Activated T-helper 2 cell treated with anti-CD3 and anti-CD28 coated beads, Interferon-gamma antibody, Interleukin-2, Interleukin-4, amounts not matched to agents 10 μg/mL and 5 μg/mL and 100 μg/mL, durations not matched to agents 14 hours and 24 hours and 36 hours (primary cell): ENCODE measurements at places on chromosomes 2 and 18.

DNA sequence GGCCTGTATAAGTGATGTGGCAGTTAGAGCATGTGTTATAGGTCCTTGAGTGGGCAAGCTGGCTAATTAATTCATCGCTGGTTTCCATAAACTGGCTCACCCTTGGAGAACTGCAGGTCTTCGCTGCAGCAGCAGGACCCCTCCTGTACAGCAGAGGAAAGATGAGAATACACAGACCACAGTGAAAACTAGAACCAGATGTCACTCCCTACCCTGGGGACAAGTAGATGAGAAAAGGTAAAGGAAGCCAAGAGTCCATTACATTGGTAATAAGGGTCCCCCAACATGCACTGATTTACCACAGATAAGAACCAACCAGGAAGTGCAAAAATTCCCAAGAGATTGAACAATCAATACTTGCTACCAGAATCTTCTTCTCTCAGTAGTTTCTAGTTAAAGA is 415.6 kb upstream of the LYPD1 start:
- no peaks in the 10 kb centered on the region for H3K27me3 ChIP-seq
- H3K36me3 ChIP-seq, result no peaks in the 10 kb centered on the region
- no peak for DNase-seq
- H3K4me1 ChIP-seq, result no peaks in the 10 kb centered on the region
- no peak overlapping the region for H3K27ac ChIP-seq

DNA sequence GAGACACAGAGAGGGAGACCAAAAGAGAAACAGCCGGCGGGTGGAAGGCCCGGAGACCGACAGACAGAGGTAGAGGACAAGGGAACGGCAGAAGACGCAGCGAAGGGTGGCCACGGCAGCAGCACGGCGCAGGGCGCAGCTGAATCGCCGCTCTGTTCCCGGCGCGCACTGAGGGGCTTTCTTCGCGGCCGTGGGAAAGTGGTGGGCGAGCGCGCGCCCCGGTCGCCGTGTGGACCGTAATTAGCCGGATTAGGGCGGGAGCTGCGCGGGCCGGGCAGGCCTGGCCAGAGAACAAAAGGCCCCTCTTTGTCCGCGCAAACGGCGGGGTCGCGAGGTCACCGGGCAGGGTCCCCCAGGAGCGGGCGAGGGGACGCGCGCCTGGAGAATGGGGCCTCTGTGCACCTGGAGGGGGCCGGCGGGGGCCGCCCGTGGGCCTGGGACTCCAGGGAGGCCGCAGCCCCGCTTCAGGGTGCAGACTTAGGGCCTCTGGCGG is 158.3 kb downstream of the ZFP36L2 start:
- no peaks in the 10 kb centered on the region for H3K27me3 ChIP-seq
- no peak overlapping the region for H3K4me3 ChIP-seq
- no peaks in the 10 kb centered on the region for H3K4me1 ChIP-seq
- no peak overlapping the region for H3K27ac ChIP-seq
- peaks cover 9% of the 10 kb centered on the region for H3K36me3 ChIP-seq
- no peak for DNase-seq

- no peak overlapping the region for H3K27ac ChIP-seq
- H3K36me3 ChIP-seq, result peaks cover 69% of the 10 kb centered on the region
- no peak for DNase-seq
- H3K4me3 ChIP-seq, result no peak overlapping the region
These were observed 23.7 kb downstream of the ELMOD3 start for GRCh38 chr2:85378257-85378656.

DNA sequence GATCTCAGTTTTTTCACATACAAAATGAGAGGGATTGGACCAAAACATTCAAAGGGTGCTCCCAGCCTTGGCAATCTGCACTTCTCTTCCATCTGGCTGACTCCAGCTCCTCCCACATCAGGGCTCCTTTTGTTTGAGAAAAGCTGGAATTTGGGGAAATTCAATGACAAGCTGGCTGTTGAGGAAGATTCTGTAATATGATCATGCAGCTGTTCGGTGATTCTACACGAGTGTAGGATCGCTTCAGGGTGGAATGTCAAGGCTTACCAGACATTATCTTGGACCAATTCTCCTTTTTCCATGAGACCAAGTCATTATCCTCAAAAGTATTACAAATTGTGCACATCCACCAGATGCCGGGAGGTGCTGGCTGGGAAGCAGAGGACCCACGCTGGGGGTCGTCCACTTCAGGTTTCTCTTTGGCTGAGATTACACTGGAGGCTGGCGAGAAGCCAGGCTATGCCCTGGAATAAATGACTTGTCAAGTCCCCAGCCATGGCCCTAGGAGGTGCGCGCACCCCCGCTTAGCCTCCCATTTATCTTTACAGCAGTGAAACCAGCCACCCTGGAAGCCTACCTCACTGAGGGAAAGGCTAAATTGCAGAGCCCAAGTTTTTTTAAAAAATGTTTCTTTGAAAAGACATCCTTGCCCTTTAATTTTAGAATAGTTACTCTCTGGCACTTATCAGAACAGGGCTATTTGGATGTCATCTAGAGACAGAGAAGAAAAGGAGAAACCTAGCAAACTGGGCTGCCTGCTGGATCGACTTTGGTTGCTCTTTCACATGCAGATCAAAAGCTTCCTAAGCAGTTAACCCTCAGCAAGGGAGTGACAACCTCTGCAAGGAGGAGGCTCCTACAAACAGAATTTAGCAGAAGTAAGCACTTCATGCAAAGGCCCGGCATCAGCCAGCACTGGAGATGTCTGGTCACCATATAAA is 42.5 kb upstream of the LCLAT1 start:
- H3K4me3 ChIP-seq, result no peak overlapping the region
- H3K36me3 ChIP-seq, result no peaks in the 10 kb centered on the region
- H3K27me3 ChIP-seq, result peaks cover 3% of the 10 kb centered on the region
- H3K4me1 ChIP-seq, result peaks cover 14% of the 10 kb centered on the region
- H3K27ac ChIP-seq, result no peak overlapping the region

- H3K4me3 ChIP-seq, result no peak overlapping the region
- DNase-seq, result no peak
- no peak overlapping the region for H3K27ac ChIP-seq
- peaks cover 18% of the 10 kb centered on the region for H3K27me3 ChIP-seq
These were observed 2.3 kb upstream of the FHOD3 start for GRCh38 chr18:36295214-36295613.

DNA sequence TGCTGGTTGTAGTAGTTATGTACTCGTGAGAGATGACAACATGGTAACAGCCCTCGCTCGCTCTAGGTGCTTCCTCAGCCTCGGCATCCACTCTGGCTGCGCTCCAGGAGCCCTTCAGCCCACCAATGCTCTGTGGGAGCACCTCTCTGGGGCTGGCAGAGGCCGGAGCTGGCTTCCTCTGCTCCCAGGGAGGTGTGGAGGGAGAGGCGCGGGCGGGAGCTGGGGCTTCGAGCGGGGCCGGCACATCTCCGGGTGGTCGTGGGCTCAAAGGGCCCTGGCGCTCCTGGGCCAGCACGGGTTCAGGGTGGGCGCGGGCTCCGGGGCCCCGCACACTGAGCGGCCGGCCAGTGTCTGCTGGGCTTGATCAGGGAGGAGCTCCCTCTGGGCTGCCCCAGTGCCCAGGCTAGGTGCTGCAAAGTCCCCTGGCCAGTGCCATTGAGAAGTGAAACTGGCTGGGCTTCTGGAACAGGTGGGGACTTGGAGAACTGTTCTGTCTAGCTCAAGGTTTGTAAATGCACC is 1012.1 kb downstream of the CNTNAP5 start:
- H3K27ac ChIP-seq, result no peak overlapping the region
- no peaks in the 10 kb centered on the region for H3K27me3 ChIP-seq
- H3K36me3 ChIP-seq, result no peaks in the 10 kb centered on the region
- no peak for DNase-seq

DNA sequence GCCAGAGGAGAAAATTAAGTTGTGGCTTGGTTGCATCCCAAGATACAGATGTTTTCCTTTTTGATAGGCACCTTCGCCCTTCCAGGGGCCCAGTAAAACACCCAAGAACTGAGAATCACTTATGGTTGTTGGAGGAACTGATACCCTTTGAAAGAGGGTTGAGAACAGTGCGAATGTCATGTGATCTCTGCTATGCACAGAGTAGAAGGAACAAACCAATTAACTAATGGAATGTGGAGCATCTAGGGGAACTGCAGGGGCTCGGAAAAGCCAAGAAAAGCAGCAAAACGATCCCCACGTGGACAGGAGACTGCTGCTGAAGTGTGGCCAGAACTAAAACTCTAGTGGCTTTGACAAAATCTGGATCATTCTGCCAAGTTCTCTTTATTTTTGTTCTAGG is 58.8 kb downstream of the APOB start:
- no peak overlapping the region for H3K27ac ChIP-seq
- no peak overlapping the region for H3K4me3 ChIP-seq
- H3K36me3 ChIP-seq, result no peaks in the 10 kb centered on the region

DNA sequence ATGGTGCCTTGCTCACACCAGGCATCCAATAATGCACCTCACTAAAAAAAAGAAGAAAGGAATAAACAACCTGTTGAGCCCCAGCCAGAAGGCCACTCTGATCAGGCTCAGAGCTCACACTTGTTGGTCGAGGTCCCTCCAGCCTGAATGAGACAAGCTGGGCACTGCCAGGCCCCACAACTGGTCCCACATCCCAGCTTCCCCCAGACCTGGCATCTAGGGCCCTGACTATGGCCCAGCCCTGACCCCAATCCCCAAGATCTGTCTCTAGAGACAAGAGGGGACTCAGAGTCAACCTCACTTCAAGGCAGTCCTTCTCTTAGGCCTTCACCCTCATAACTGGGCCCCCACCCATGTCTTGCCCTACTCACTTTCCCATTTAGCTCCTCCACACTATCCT is 22.4 kb downstream of the TEX51 start:
- no peak overlapping the region for H3K27ac ChIP-seq
- H3K36me3 ChIP-seq, result no peaks in the 10 kb centered on the region
- DNase-seq, result no peak

GRCh38 chr2:172710584-172711047 is 25.0 kb upstream of the RAPGEF4 start:
- peaks cover 1% of the 10 kb centered on the region for H3K4me1 ChIP-seq
- no peaks in the 10 kb centered on the region for H3K36me3 ChIP-seq
- DNase-seq, result no peak
- peaks cover 24% of the 10 kb centered on the region for H3K27me3 ChIP-seq
- H3K27ac ChIP-seq, result no peak overlapping the region

- H3K27ac ChIP-seq, result no peak overlapping the region
- peaks cover 2% of the 10 kb centered on the region for H3K4me1 ChIP-seq
- H3K36me3 ChIP-seq, result peaks cover 7% of the 10 kb centered on the region
- H3K27me3 ChIP-seq, result peaks cover 66% of the 10 kb centered on the region
- DNase-seq, result no peak
These were observed 1.6 kb downstream of the LONRF2 start for GRCh38 chr2:100320547-100321178.

GRCh38 chr2:201059961-201060755 is 11.3 kb downstream of the HYCC2 start:
- peaks cover 32% of the 10 kb centered on the region for H3K36me3 ChIP-seq
- no peak for DNase-seq
- no peak overlapping the region for H3K27ac ChIP-seq
- H3K4me1 ChIP-seq, result peaks cover 21% of the 10 kb centered on the region

GRCh38 chr2:31212659-31213600 is 4.4 kb downstream of the CAPN14 start:
- H3K36me3 ChIP-seq, result no peaks in the 10 kb centered on the region
- no peak overlapping the region for H3K27ac ChIP-seq
- no peak overlapping the region for H3K4me3 ChIP-seq
- peaks cover 39% of the 10 kb centered on the region for H3K4me1 ChIP-seq
- H3K27me3 ChIP-seq, result no peaks in the 10 kb centered on the region

GRCh38 chr18:36179562-36180355 is 7.5 kb upstream of the MOCOS start:
- peaks cover 3% of the 10 kb centered on the region for H3K27me3 ChIP-seq
- DNase-seq, result no peak
- H3K27ac ChIP-seq, result no peak overlapping the region
- H3K36me3 ChIP-seq, result peaks cover 25% of the 10 kb centered on the region
- H3K4me1 ChIP-seq, result peaks cover 4% of the 10 kb centered on the region

- no peaks in the 10 kb centered on the region for H3K4me1 ChIP-seq
- H3K4me3 ChIP-seq, result no peak overlapping the region
- no peaks in the 10 kb centered on the region for H3K36me3 ChIP-seq
- H3K27me3 ChIP-seq, result no peaks in the 10 kb centered on the region
These were observed 95.7 kb upstream of the ARL4C start for GRCh38 chr2:234592541-234592940.

- H3K27me3 ChIP-seq, result peaks cover 12% of the 10 kb centered on the region
- H3K4me1 ChIP-seq, result no peaks in the 10 kb centered on the region
- no peaks in the 10 kb centered on the region for H3K36me3 ChIP-seq
- H3K4me3 ChIP-seq, result no peak overlapping the region
- DNase-seq, result no peak
These were observed 68.4 kb upstream of the BCL11A start for GRCh38 chr2:60621688-60622429.

DNA sequence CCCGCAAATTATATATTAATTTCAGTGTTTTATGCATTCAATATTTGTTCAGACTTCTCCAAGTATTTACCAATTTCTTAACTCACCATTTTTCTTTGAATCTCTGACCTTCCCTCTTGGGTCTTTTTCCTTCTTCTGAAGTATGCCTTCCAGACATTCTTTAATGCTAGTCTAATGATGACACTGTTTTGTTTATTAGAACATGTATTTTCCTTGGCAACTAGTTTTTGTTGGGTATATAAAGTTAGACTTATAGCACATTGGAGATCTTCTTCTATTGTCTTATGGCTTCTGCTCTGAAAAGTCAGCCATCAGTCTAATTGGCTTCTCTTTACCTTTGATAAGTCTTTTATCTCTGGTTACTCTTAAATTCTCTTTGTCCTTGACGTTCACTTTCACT is 423.2 kb upstream of the NRP2 start:
- peaks cover 16% of the 10 kb centered on the region for H3K27me3 ChIP-seq
- peaks cover 2% of the 10 kb centered on the region for H3K4me1 ChIP-seq
- no peak overlapping the region for H3K27ac ChIP-seq
- H3K4me3 ChIP-seq, result no peak overlapping the region
- DNase-seq, result no peak

GRCh38 chr2:101766871-101767739 is 69.6 kb downstream of the MAP4K4 start:
- no peaks in the 10 kb centered on the region for H3K27me3 ChIP-seq
- no peak overlapping the region for H3K4me3 ChIP-seq
- peaks cover 42% of the 10 kb centered on the region for H3K4me1 ChIP-seq
- H3K27ac ChIP-seq, result no peak overlapping the region
- no peaks in the 10 kb centered on the region for H3K36me3 ChIP-seq

GRCh38 chr2:105959357-105959756 is 214.6 kb downstream of the NCK2 start:
- H3K4me1 ChIP-seq, result peaks cover 11% of the 10 kb centered on the region
- no peak overlapping the region for H3K27ac ChIP-seq
- no peak for DNase-seq
- H3K36me3 ChIP-seq, result no peaks in the 10 kb centered on the region

GRCh38 chr2:109285244-109285651 is 156.2 kb downstream of the SH3RF3 start:
- H3K27me3 ChIP-seq, result peaks cover 8% of the 10 kb centered on the region
- no peak overlapping the region for H3K27ac ChIP-seq

GRCh38 chr2:2851806-2852777 is 521.0 kb upstream of the MYT1L start:
- H3K4me3 ChIP-seq, result no peak overlapping the region
- H3K27me3 ChIP-seq, result no peaks in the 10 kb centered on the region
- H3K4me1 ChIP-seq, result no peaks in the 10 kb centered on the region
- H3K27ac ChIP-seq, result no peak overlapping the region

DNA sequence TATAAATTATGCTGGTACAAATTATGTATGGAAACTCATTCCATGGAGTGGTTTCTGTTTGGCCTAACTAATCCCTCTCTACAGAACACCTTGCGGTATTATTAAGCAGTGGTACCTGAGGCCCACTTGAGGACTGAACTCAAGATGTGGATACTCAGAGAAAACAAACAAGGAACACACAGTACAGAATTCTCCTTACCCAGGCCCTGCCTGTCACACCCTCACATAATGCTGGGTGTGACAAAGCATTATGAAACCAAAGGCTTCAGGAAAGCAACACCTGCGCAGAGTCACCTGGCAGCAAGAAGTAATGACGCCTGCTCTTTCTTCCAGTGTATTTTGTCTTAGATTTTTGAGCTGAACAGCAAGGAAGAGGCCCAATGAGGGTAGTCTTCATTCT is 264.7 kb downstream of the PAX3 start:
- no peaks in the 10 kb centered on the region for H3K4me1 ChIP-seq
- no peaks in the 10 kb centered on the region for H3K27me3 ChIP-seq
- H3K4me3 ChIP-seq, result no peak overlapping the region
- no peaks in the 10 kb centered on the region for H3K36me3 ChIP-seq
- H3K27ac ChIP-seq, result no peak overlapping the region
